ENCODE measurements at places on chromosomes 2 and 18.

DNA sequence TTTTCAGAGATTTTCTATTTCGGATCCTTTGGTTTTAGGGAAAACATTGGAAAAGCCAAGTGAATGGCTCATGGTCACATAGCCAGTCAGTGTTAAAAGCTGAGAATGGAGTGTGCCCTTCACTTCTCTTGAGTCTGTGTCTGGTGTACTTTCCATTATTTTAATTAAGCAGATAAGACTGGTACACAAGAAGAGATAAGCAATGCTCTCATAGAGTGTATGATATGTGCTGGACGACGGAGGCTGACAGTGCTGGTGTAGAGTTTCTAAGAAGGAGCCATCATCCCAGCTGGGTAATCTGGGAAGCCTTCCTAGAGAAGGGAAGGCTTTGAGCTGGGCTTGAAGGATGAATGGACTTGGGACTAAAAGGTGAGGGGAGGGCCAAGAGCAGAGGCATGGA is 93.3 kb downstream of the SPTBN1 start:
- DNase-seq, result no peak

DNA sequence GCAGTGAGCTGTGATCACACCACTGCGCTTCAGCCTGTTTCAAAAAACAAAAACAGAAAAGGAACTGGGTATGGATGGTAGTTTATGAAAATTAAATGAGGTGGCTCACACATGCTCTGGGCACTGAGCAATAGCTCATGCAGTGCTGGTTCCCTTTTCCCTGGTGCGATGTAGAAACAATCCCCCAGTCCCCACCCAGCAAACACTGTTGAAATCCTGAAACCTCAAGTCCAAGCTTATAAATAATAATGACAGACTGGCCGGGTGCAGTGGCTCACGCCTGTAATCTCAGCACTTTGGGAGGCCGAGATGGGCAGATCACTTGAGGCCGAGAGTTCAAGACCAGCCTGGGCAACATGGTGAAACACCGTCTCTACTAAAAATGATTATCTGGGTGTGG is 55.4 kb upstream of the SMAD2 start:
- DNase-seq, result no peak

DNA sequence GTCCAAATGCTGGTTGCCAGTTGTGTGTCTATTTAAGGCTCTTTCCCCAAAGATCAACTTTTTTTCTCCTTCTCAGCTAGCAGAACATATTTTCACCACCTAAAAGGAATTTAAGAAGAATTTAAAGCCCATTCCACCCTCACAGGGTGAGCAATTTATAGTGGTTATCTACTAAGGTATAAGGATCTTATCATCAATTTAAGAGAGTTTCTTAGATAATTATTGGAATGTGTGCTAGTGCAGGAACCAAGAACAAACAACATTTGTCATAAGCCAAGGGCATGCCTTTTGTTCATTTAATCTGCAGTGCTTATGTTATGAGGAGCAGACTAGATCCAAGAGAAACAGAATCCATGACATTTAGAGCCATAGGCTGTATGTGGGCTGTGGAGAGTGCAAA is 37.2 kb downstream of the NLRC4 start:
- DNase-seq, result peak; percentile 6

DNA sequence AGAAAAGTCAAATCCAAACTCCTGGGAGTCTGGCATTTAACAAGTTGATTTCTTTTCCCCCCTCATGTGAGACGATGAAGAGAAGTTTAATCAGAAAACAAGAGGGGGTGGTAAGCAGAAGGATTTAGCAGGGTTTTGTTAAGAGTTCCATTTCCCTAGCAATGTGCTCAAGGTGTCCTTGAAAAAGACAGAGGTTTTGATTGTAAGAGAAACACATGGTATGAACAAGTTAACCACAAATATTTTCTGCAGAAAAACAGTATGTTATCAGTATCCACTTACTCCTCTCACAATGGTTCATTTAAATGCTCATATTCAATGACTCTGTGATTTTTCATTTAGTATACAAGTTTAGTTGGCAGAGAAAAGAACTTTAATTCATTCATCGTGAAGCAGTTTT is 26.8 kb downstream of the LAMA1 start:
- DNase-seq, result no peak

DNA sequence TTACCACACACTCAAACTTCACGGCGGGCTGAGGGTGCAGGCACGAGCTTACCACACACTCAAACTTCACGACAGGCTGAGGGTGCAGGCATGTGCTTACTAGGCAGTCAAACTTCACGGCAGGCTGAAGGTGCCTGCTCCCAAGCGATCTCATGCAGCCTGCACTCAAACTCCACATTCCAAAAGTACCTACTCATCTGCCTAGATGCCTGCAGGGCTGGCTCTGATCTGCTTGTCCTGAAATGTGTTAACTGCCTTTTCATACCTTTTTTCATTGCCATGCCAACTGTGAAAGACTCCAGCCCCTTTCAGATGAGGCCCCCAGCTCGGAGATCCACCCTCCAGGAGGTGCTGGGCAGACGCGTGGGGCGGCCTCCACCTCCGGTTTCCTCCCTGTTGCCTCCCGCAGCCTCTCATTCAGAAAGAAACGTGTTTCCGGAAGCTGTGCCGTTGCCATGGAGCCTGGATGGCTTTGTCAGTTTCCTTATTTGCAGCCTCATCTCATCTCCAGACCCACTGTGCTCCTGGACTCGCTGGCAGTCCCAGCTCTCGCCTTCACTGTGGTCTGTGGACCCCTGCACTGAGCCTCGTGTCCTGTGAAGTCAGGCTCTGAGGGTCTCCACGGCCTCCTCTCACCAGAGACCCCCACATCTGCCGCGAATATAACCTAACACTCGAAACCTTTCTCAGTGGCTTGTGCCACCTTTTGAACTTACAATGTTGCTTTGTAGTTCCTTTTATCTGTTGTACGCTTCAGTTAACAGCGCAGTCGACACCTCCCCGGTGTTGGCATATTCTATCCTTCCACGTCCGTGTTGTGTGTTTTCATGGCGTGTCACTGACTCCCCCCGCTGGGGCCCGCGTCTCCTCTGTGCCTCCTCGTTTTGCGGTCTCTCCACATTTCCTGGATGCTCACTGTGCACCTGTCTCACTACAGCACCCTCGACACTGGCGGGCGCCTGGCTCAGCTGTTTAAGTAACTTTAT is 106.1 kb upstream of the ALKAL2 start:
- no peak for DNase-seq

GRCh38 chr2:79327460-79327859 is 167.9 kb upstream of the REG3A start:
- no peak for DNase-seq

DNA sequence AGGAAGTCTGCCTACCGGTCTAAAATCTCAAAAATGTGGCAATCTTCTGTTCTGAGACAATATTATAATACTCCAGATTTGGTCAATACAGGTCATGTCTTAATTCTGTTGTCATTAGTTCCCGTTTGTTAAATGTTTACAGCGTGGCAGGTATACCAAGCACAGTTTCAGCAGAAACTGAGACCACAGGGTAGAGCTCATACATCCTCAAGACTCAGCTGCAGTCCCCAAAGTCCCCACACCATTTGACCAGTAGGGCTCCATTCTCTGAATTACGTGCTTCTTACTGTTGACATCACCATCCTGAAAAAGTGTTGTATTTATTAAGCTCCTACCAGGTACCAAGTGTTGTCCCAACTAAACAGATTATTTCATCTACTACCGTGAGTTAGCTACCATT is 157.1 kb downstream of the MC4R start:
- DNase-seq, result no peak

DNA sequence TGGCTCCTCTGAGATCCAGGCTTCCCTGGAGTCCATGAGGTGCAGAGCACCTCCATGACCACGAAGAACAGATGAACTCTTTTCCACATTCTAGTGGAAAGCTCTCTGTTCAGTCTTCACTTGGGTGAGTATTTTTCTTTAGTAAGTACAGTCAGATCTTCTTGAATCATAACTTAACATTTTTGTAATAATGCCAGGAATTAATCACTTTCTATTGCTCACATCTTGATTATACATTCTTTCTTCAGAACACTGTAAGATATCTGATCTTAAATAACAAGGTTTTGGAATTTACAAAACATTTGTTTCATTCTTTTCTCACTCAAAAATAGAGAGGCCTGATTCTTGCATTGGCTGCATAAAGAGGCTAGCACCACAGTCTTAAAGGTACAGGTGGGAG is 45.4 kb upstream of the RND3 start:
- peak; percentile 87 for DNase-seq

DNA sequence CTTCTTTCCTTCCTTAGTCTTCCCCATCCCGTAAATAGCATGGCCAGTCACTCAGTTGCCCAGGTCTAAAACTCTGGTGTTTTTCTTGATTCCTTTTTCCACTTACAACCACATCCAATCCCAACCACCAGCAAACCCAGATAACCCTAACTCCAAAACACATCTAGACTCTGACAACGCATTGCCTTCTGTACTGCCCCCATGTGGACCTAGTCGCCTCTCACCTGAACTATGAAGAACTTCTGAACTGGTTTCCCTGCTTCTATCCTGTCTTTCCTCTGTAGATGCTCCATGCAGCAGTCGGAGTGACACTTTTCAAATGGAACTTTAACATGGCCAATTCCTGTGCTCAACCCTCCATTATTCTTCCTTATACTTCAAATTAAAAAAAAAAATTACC is 26.5 kb downstream of the ST6GAL2 start:
- no peak for DNase-seq

GRCh38 chr2:129766374-129766993 is 213.0 kb upstream of the RAB6C start:
- no peak for DNase-seq

DNA sequence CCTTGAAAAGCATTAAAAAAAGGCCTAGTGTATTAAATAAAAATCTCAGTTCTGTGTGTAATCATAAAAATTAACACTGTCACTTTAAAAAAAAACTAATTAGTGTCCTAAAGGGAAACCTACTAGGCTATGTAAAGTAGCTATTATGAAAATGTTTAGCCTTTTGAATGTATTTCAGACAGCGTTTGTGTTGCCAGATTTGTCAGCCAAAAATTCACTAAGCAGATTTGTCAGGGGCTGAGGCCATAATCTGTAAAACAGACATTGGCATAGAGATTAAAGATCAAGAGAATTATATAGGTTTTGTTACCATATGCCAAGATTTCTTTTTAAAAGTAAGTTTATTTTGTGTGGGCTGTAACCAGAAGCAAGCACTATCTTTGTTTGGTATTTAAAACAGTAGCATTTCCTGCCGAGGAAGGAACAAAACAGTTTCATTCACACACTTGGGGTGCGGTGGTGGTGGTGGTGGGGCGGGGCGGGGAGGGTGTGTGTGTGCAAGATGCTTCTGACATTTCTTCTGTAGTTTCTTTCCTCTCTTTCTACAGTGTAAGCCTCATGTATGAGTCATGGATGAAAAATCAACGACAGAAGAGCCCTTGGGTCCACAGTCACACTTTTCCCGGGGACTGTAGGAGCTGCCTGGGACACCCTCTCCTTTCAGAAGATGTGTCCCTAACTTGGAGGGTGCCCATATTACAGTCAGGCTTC is 328.5 kb upstream of the FANCL start:
- DNase-seq, result no peak

GRCh38 chr2:226738191-226738820 is 61.3 kb downstream of the IRS1 start:
- no peak for DNase-seq

GRCh38 chr2:82139979-82140611 is 1835.5 kb upstream of the LRRTM1 start:
- no peak for DNase-seq

- DNase-seq, result no peak
Measured at GRCh38 chr2:25315316-25315680, 26.4 kb downstream of the DNMT3A start.

- no peak for DNase-seq
Measured at GRCh38 chr2:72041638-72042111, 106.0 kb downstream of the CYP26B1 start.

- DNase-seq, result no peak
Measured at GRCh38 chr2:63769915-63770314, 71.8 kb upstream of the UGP2 start.

DNA sequence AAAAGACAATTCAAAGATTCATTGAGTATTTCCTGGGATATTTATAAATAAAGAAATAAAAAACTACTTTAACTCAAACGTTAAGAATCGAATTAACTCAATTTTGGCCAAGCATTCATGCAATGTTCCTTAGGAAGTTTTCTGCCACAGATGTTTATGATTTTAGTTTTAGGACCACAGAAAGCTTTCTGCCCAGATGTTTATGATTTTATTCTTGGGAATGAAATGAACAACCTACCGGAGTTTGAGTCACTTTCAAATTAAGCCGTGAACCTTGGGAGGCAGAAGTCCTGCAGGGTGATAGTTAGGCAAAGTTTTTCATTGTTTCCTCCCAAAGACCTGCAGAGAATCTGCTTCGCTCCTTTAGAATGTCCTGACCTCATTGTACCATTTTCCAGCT is 34.7 kb upstream of the MBP start:
- peak; percentile 66 for DNase-seq

Measured in fibroblast of the aortic adventitia (primary cell).